ENCODE measurements at places on chromosomes 13 and 19.

DNA sequence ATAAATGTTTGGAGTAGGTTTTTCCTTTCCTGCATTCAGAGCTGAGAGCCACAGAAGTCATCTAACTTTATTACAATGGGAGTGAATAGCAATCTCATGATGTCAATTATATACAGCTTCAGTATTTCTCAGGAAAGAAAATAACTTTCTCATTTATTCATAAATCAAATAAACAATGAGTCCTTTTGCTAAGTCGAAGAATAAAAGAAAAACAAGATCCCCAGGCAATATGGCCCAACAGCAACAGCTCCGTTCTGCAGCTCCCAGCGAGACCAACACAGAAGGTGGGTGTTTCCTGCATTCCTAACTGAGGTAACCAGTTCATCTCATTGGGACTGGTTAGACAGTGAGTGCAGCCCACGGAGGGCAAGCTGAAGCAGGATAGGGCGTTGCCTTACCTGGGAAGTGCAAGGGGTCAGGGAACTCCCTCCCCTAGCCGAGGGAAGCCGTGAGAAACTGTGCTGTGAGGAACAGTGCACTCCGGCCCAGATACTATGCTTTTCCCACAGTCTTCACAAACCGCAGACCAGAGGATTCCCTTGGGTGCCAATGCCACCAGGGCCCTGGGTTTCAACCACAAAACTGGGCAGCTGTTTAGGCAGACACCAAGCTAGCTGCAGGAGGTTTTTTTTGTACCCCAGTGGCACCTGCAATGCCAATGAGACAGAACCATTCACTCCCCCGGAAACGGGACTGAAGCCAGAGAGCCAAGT lies 128.2 kb downstream of the SLITRK1 start:
- no peak for DNase-seq

- no peak for DNase-seq
Observed at GRCh38 chr13:90800082-90800746, 547.3 kb upstream of the MIR17HG start.

DNA sequence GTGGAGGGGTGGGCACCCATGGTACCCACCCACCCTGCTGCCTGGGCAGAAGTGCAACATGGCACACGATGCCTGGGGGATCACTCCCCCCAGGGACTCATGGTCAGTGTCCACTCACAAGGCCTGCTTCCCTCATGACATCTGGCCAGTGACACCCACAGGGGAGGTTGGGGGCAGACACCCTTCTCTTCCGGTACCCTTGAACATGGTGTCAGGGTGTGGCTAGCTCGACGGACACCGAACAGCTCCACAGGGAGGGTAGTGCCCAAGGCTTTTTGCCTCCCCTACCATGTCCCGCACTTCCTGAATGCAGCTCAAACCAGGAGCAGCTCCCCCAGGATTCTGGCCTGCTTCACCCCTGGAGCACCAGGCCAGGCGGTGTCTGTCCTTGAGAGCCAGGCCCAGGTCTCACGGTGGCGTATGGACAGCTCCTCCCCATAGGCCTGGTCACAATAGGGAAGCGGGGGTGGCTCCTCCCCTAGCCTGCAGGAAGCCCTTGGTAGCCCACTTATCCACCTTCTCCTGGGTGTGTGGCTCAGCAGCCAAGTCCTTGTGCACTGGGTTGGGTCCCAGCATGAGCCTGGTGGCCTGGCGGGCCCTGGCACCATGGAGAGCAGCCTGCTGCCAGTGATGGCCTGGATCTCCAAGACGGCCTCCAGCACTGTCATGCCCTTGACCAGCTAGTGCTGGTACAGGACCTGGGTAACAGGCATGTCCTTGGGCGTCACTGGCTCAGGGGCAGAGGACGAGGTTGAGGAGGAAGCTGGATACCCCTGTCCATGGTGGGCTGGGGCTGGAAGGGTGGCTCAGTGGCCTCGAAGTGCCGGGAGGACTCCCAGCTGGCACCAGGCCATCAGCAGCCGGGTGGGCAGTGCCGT lies 7.8 kb downstream of the ACP4 start:
- no peak for DNase-seq

DNA sequence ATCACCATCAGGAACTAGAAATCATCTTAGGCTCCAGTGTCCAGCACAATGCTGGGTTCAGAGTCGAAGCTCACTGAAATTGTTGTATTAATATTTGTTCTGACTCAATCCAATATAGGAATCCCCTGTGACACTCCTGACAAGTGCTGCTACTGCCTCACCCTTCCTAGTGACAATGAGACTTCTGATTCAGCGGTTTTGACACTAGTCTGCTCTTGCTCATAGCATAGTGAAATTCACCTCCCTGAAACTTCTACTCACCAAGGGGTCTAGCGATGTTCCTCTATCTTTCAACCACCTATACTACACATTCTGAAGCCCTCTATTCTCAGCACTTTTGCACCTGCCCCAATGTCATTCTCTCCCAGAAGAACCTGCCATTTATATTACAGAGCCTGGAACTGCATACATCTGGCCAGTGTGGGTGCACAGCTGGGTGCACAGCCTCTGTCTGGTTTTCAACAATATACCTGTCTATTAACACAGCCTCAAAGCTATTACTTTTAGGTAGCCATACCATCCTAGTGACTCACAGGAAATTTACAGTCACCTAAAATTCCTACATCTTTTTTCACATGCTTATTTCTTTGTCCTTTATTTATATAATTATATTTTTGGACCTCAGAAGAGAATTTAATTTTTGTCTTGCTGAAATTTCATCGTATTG lies 88.3 kb downstream of the DOCK9 start:
- no peak for DNase-seq

DNA sequence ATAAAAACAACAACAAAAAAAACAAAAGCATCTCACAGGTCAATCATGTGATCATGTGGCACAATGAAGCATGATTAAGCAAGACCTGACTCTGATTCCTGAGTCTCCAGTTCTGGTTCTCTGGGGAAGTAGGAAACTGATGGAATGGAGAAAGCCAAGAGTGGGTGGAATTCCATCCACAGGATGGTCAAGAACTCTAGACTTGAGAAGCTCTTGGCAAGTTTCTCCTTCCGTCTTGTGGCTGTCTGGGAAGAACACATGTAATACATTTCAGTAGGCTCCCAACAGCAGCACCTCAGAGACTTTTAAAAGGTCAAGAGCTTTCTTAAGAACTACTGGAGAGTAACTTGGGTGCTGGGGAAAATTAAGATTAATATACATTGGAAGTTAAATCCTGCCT lies 78.6 kb upstream of the TSHZ3 start:
- no peak for DNase-seq
